Activated CD8-positive, alpha-beta memory T cell treated with anti-CD3 and anti-CD28 coated beads for 4 hours (primary cell): ENCODE measurements at places on chromosomes 2 and 18.

GRCh38 chr2:151374436-151374835 lies 17.0 kb downstream of the TNFAIP6 start:
- no peak for DNase-seq

DNA sequence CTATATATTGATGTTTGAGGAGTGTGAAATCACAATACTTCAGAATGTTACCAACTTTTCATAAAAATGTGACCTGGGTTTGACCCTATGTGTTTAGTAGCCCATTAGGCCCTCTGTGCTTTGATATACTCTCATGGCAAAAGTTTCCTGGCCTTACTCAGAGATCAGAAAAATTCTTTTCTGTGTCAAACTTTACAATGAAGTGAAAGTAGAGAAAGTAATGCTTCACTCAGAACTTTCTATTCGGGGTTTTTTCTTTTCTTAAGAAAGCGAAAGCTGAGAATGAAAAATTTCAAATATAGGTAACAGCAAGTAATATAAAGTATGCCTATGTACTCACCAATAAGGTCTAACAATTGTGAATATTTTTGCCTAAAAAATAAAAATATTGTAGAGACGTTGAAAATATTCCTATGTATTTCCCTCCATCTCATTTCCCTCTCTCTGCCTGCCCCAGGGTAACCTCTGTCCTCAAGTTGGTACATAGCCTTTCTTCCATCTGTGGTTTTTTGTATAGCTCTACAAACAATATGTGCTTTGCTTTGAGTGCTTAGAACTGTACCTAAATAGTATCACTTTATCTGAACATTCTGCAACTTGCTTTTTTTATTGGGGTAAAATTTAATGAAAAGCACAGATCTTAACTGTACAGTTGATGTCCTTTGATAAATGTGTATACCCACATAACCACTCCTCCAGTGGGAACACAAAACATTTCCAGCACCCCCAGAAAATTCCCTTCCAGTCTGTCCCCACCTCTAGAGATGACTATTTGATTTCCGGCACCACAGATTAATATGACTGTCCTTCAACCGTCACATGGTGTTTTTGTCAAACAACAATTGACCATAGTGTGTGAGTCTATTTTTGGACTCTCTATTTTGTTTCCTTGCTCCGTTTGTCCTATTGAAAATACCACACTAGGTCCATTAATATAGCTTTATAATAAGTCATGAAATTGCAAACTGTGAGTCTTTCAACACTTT lies 10.3 kb upstream of the ACKR3 start:
- no peak for DNase-seq

GRCh38 chr18:34591920-34592444 lies 118.1 kb upstream of the DTNA start:
- no peak for DNase-seq

DNA sequence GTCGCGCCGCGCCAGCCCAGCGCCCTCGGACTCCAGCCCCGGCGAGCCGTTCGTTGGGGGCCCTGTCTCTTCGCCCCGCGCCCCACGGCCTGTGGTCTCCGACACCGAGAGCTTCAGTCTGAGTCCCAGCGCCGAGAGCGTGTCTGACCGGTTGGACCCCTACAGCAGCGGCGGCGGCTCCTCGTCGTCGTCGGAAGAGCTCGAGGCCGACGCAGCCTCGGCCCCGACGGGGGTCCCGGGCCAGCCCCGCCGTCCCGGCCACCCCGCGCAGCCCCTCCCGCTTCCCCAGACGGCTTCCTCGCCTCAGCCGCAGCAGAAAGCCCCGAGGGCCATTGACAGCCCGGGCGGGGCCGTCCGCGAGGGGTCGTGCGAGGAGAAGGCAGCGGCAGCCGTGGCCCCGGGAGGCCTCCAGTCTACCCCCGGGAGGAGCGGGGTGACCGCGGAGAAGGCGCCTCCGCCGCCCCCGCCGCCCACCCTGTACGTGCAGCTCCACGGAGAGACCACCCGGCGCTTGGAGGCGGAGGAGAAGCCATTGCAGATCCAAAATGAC lies 1.4 kb downstream of the PHLPP1 start:
- DNase-seq = no peak

DNA sequence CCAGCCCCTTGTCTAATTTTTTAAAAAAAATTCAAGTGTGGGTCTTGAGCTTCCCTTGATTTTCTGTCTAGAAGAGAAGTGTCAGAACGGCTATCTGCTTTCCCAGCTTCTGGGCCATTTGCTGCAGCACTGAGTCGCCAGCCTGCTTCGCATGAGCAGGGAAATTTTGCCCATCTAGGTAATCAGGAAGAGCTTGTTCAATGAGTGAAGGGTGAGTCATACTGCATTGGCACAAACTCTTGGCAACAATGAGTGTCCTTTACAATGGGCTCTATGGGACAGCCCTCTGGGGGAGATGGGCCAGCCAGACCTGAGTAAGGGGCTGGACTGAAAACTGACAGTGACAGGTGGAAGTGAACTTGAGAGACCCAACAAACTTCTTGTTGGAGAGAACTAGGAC lies 2.4 kb upstream of the RNF144A start:
- DNase-seq = no peak

DNA sequence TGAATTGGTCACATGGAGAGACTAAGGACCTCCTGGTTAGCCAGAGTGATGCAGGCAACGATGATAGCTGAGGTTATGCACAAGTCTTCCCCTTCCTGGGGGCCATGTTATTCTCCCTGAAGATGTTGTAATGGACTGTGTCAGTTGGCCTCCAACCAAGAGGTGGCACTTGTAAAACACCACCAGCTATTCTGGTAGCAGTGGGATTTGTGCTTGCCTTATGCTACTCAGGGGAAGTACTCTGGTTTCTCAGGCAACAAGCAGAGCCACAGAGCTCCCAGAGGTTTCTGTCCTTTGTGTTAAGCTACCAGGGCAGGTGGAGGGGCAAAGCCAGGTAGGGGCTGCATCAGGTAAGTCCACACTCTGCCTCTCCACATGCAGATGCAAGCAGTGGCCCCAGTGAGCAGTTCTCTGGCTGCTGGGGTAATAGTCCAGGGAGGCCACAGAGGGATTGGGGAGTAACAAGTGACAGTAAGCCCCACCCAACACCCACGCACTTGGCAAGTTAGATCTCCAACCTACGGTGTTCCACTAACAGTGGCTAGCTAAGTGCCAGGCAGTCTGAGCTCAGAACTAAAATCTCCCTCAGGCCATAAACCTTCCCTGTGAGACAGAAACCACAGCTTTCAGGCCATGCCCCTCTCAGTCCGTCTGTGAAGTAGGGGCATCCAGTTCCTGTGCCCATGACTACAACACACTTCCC lies 99.7 kb downstream of the RND3 start:
- no peak for DNase-seq

DNA sequence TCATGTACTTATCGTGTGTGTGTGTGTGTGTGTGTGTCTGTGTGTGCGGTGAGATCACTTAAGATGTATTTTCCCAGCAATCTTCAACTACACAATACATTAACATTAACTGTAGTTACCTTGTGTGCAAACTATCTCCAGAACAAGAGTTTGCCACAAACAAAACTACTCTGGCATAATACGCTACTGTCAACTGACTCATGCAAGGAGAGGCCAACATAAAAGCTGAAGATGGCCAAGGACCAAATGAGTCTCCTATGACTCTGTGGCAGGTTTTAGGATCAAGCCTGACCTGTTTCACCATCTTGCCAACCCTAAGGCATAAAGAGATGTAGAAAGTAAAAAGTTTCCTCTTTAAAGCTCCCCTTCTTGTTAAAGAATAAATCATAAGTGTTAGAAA lies 20.1 kb downstream of the CYB5A start:
- no peak for DNase-seq

DNA sequence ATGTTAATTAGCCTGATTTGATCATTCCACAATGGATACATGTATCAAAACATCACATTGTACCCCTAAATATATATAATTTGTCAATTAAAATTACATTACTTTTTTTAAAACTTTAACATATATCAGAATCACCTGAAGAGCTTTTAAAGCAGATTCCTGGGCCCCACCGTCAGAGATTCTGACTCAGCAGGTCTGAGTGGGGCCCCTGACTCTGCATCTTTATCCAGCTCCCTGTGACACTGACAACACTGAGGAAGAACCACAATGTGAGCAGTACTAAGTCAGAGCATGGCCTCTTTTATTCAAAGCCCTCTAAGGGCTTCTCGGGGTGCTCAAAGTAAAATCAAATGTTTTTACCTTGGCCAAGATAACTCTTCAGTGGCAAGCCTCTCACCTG lies 9.7 kb downstream of the KIDINS220 start:
- no peak for DNase-seq

GRCh38 chr2:44155666-44156446 lies 12.8 kb upstream of the PPM1B start:
- no peak for DNase-seq

DNA sequence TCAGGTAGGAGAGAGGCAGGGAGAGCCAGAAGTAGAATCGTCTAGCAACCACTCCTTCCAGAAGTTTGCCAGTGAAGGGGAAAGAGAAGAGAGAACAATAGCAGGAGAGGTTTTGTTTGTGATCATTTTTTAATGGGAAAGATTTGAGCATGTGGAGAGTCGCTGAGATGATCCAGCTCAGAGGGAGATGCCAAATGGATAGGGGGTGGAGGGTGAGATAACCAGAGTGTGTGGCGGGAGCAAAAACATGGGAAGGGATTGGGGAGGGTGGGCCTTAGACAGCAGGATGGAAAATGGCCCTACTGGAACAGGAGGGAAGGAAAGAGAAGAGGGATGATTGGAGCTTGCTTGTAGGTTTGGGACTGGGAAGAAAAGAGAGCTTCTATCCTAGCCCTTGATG lies 269.8 kb downstream of the GLI2 start:
- DNase-seq = no peak
